Esophagus squamous epithelium (tissue), 5 donors: ENCODE measurements at places on chromosomes 3 and 15.
A peak's percentile ranks its signal among the peaks of the same experiment; 100 is the strongest.

- no peaks in the 10 kb centered on the region for H3K27me3 ChIP-seq
- no peak for DNase-seq
- H3K4me3 ChIP-seq = no peak overlapping the region
- H3K4me1 ChIP-seq = no peaks in the 10 kb centered on the region
These were observed 1148.0 kb downstream of the NSUN3 start for GRCh38 chr3:95210878-95211277.

- peaks cover 48% of the 10 kb centered on the region for H3K4me1 ChIP-seq
- H3K27ac ChIP-seq = no peak overlapping the region
- H3K27me3 ChIP-seq = no peaks in the 10 kb centered on the region
These were observed 103.7 kb downstream of the P3H2 start for GRCh38 chr3:190016966-190017365.

DNA sequence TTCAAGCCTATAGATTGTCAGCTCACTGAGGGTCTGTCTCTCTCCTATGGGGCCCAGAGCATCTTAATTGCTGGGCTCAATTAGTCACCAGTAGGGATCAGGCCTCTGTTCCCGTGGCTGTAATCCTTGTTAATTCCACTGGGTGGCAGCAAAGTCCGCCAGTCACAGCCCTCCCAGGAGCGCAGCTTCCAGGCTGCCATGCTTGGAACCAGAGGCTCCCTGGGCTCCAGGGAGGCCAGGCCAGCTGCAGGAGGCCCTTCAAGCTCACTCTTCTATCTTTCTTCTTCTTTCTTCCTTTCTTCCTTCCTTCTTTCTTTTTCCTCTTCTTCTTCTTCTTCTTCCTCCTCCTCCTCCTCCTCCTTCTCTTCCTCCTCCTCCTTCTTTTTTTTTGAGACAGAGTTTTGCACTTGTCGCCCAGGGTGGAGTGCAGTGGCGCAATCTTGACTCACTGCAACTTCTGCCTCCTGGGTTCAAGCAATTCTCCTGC, 14.4 kb downstream of the RNU5B-1 start:
- no peak for DNase-seq
- H3K27me3 ChIP-seq = no peaks in the 10 kb centered on the region
- no peaks in the 10 kb centered on the region for H3K36me3 ChIP-seq

GRCh38 chr15:42066764-42067415, 27.5 kb downstream of the PLA2G4D start:
- no peaks in the 10 kb centered on the region for H3K36me3 ChIP-seq
- no peak overlapping the region for H3K27ac ChIP-seq
- H3K4me1 ChIP-seq = peaks cover 12% of the 10 kb centered on the region
- no peaks in the 10 kb centered on the region for H3K27me3 ChIP-seq
- H3K4me3 ChIP-seq = no peak overlapping the region

DNA sequence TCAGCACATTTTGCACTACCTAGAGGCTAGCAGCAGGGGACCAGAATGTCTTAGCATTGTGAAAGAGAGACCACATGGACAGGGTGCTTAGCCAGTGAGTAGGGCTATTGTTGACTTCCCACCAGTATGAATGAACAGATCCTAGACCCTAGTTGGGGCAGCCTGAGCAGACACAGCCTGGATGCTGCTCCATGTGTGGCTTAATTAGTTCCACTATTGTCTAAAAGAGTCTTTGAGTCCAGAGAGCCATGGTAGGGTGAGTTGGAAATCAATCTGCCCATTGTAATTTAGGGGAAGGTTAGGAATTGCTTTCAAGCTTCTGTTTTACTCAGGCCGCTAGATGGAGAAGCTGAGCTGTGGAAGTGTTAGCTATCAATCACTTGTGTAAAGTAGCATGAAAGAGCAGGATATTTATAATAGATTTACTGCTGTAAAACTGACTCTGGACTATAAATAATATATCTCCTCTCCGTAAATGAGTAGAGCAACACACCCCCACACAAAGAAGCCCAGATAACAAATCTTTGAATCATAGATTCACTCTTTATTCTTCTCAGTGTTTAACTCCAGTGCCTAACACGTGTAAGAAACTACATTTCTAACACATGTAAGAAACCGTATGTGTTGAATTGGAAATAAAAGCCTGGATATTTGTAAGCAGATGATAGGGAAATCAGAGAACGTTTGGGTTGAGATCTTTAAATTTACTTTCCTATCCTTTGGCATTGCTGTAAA, 4.1 kb upstream of the GCSAM start:
- DNase-seq = no peak
- no peak overlapping the region for H3K4me3 ChIP-seq
- H3K36me3 ChIP-seq = no peaks in the 10 kb centered on the region

DNA sequence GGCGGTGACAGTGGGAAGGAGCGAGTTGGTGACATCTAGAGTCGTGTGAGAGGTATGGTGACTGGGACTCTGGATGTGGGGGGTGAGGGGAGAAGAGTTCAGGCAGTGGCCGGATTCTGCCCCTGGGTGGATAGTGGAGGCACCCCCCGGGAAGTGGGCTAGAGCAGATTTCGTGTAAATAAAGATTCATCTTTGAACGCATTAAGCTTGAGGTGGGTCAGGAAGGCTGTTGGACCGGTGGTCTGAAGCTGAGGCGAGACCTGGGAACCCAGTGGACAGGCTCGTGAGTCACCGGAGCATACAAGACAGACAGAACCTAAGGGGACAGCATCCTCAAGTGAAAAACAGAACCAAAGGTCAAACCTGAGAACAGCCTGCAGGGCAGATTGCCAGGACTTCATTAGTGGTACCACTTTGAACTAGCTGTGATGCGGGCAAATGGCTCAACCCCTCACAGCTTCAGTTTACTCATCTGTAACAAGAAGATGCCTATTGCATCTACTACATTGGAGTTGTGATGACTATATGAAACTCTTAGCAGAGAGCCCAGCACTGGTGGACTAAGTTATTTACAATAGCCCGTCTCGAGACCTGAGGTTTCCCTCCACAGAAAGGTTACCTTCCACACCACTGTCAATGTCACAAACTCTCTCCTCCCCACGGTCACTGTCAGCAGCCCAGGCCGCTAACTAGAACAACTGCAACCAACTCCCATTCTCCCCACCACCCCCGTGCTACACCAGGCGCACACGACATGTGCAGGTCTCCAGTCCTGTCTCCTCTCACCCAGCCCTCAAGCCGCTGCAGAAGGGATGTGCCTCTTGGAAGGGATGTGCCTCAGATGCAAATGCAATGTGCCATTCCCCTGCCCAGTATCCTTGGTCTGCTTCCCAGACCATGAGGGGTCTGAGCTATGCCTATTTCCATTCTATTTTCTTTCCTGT, 901 bp upstream of the CLN6 start:
- peak overlapping the region; percentile 84 for H3K27ac ChIP-seq
- peaks cover 47% of the 10 kb centered on the region for H3K4me1 ChIP-seq
- no peaks in the 10 kb centered on the region for H3K36me3 ChIP-seq
- DNase-seq = no peak
- H3K4me3 ChIP-seq = peak overlapping the region; percentile 87

DNA sequence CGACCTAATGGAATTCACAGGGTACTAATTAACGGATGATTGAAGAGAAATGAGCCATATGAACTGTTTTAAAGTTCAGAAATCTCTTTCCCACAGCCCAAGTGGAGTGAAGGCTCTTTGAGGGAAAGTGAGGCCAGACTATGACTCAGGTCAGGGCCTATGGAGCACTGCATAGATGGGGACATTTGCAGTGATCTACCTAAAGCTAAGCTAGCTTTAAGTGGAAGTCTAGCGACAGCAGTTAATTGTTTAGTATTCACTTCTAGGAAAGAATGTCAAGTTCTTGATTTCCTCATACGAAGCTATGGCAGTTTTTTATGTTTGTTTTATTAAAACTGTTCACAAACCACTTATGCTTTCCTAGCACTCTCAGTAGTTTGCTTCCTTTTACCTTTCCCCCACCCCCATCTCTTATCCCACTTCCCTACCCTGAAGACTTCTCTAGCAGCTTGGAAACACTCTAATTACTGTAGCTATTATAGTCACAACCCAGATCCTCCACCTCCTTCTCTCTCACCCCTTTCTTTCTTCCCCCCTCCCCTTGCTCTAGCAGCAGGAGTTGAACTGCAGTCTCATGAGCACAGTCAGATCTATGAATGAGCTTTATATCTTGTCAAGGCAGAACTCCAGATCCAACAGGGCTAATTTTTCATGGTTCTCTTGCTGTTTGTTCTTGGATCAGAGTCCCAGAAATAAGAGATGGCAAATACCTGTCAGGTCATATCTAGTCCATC, 6.2 kb downstream of the ZNF609 start:
- peaks cover 23% of the 10 kb centered on the region for H3K4me1 ChIP-seq
- H3K27ac ChIP-seq = no peak overlapping the region
- H3K4me3 ChIP-seq = no peak overlapping the region

DNA sequence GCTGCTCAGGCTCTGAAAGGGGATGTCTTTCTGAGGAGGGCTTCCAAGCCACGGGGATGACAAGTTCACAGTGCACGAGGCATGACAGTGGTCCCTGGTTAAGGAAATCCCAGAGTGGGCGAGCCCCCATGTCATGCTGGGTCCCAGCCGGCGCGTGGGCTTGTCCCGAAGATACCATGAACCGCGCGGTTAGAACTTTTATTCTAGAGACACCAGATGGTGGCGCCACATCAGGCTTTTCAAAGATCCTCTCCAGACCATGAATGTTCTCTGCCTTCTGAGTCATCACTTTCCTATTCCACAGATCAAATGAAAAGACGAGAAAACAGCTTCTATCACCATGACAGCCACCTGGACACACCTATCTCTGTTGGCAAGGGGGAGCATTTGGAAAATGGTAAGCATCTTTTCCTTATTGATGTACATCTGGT, 227.8 kb upstream of the LYSMD4 start:
- H3K4me3 ChIP-seq = no peak overlapping the region
- H3K27me3 ChIP-seq = no peaks in the 10 kb centered on the region
- H3K36me3 ChIP-seq = no peaks in the 10 kb centered on the region
- peaks cover 4% of the 10 kb centered on the region for H3K4me1 ChIP-seq
- no peak for DNase-seq

DNA sequence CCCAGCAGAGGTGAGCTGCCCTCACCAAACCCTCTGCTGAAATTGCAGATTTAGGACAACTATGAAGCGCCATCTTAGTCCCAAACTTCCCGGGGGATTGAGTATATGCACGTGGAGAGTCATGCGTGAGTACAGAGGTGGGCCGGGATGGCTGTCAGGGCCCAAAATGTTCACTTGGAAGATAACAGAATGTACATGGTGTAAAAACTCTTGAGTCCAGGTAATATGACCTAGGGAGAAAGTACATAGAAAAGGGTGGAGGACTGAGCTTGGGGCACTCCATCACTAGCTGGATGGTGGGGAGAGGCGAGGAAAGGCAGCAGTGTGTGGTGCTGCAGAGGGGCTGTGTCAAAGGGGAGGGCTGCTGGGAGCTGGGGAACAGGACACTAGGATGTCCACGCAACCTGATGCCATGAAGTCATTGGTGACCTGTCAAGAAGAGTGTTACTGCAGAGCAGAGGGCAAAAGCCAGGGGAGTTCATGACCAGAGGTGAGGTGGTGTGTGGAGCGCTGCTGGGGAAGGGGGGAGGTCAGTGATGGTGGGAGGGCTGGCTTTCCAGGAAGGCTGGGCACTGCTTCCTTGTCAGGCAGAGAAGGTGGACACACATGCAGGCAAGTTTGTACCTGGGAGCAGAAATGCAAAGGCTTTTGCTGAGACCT, 236.2 kb upstream of the LYSMD4 start:
- no peak overlapping the region for H3K4me3 ChIP-seq
- no peak for DNase-seq
- H3K36me3 ChIP-seq = no peaks in the 10 kb centered on the region
- no peaks in the 10 kb centered on the region for H3K4me1 ChIP-seq
- H3K27ac ChIP-seq = no peak overlapping the region

DNA sequence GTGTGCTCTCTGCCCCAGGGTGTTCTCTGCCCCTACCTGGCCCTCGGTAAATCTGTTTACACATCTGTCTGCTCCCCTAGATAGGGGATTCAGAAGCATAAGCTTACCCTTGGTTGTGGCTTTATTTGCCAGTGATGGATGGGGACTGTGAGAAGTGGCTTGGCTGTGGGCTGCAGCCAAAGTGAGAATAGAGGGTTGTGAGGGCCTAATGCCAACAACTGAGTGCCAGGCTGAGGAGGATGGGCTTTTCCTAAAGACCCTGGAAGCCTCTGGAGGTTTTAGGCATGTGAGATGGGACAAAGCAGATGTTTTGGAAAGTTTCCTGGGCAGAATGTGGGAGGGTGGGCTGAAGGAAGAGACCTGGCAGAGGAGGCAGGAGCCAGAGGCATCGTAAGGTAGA, 15.4 kb upstream of the APEH start:
- H3K27ac ChIP-seq = no peak overlapping the region
- H3K27me3 ChIP-seq = peaks cover 30% of the 10 kb centered on the region
- DNase-seq = no peak
- no peaks in the 10 kb centered on the region for H3K36me3 ChIP-seq

GRCh38 chr3:71584394-71585011, 975 bp upstream of the FOXP1 start:
- H3K4me3 ChIP-seq = peak overlapping the region; percentile 94
- DNase-seq = no peak
- peak overlapping the region; percentile 99 for H3K27ac ChIP-seq
- no peaks in the 10 kb centered on the region for H3K27me3 ChIP-seq
- peaks cover 14% of the 10 kb centered on the region for H3K4me1 ChIP-seq

- H3K4me3 ChIP-seq = no peak overlapping the region
- DNase-seq = no peak
- H3K27me3 ChIP-seq = no peaks in the 10 kb centered on the region
- no peaks in the 10 kb centered on the region for H3K4me1 ChIP-seq
These were observed 337.3 kb upstream of the WNT5A start for GRCh38 chr3:55824406-55824805.

DNA sequence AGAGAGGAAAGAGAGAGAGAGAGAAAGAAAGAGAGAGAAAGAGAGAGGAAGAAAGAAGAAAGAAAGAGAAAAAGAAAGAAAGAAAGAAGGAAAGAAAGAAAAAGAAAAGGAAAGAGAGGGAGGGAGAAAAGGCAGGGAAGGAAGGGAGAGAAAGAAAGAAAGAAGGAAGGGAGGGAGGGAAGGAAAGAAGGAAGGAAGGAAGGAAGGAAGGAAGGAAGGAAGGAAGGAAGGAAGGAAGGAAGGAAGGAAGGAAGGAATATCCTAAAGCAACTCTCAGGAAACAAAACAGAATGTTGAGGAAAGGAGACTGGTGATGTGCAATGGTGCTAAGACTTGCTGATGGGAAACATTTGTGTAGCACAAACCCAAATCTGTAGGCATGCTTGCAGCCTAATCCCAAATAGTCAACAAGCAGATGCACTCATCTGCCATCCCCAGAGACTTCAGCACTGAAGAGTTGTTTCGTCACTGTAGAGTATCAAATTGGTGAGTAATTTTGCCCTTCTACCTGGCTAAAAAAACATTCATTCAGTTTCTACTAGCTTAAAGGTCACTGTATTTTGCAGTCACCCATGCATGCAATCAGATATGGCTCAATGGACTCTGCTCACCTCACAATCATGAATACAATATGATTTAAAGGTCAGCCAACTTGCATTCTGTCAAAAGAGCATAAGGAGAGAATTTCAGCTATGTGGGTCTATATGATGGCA, 480.3 kb downstream of the FGF12 start:
- H3K4me3 ChIP-seq = no peak overlapping the region
- H3K27me3 ChIP-seq = no peaks in the 10 kb centered on the region
- H3K4me1 ChIP-seq = no peaks in the 10 kb centered on the region

GRCh38 chr3:127408022-127408683, 120.3 kb upstream of the PRR20G start:
- DNase-seq = no peak

GRCh38 chr3:159818997-159819500, 169.6 kb upstream of the IL12A start:
- H3K27ac ChIP-seq = no peak overlapping the region
- H3K27me3 ChIP-seq = no peaks in the 10 kb centered on the region
- DNase-seq = no peak

GRCh38 chr15:53917109-53917508, 61.1 kb upstream of the UNC13C start:
- H3K27me3 ChIP-seq = no peaks in the 10 kb centered on the region
- no peaks in the 10 kb centered on the region for H3K4me1 ChIP-seq
- H3K4me3 ChIP-seq = no peak overlapping the region
- DNase-seq = no peak
- H3K27ac ChIP-seq = no peak overlapping the region
- no peaks in the 10 kb centered on the region for H3K36me3 ChIP-seq

- H3K36me3 ChIP-seq = peaks cover 20% of the 10 kb centered on the region
These were observed 21.4 kb upstream of the NR2C2 start for GRCh38 chr3:14925729-14926591.
